ENCODE measurements at places on chromosomes 13 and 19.
A peak's percentile ranks its signal among the peaks of the same experiment; 100 is the strongest.

GRCh38 chr19:48351341-48351752, 12.4 kb downstream of the TMEM143 start:
- no peaks in the 10 kb centered on the region for H3K4me1 ChIP-seq
- no peaks in the 10 kb centered on the region for H3K36me3 ChIP-seq
- no peaks in the 10 kb centered on the region for H3K27me3 ChIP-seq
- H3K4me3 ChIP-seq: no peak overlapping the region
- DNase-seq: peak; percentile 80

GRCh38 chr13:107585469-107586180, 629.7 kb downstream of the LIG4 start:
- H3K4me1 ChIP-seq: peaks cover 3% of the 10 kb centered on the region
- DNase-seq: no peak
- H3K27ac ChIP-seq: no peak overlapping the region
- H3K27me3 ChIP-seq: no peaks in the 10 kb centered on the region
- no peaks in the 10 kb centered on the region for H3K36me3 ChIP-seq
- H3K4me3 ChIP-seq: no peak overlapping the region

- H3K36me3 ChIP-seq: peaks cover 12% of the 10 kb centered on the region
- no peaks in the 10 kb centered on the region for H3K27me3 ChIP-seq
- H3K4me1 ChIP-seq: no peaks in the 10 kb centered on the region
- H3K27ac ChIP-seq: no peak overlapping the region
These were observed 12.0 kb downstream of the TMTC4 start for GRCh38 chr13:100662468-100663211.

DNA sequence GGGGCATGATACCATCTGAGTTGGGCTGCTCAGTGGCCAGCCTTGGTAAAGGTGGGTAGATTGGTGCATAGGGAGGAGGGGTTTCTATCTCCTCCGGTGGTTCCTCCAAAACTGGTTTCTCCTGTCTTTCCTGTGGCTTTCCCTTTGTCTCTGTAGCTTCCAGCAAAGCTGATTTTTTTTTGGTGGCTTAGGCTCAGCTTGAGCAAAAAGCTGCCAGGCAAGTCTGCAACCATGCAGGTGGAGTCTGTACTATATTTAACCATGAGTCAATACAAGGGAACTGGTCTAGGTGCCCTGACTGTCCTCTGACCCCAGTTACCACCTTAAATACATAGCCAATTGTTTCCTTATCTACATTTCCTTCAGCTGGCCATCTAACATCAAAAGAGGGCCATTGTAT, 64.0 kb upstream of the ZNF681 start:
- H3K4me1 ChIP-seq: no peaks in the 10 kb centered on the region
- no peaks in the 10 kb centered on the region for H3K36me3 ChIP-seq
- H3K4me3 ChIP-seq: no peak overlapping the region
- peak; percentile 32 for DNase-seq

DNA sequence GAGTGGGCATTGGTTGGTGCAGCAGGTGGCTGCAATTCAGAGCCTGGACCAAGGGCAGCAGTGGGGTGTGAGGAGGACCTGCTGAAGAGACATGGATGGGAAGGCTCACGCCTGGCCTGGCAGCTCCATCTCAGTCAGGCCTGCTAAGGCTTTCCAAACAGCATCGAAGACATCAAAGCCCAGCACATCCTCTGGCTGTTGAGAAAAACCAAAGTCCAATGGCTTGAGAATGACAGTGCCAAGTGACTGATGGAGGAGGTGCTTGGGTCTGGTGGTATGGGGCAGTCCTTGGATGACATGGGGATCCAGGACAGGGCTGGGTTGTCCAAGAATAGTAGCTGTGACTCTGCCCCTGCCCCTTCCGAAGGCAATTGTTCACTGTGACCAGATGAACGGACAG, 19.0 kb upstream of the XPO4 start:
- no peak for DNase-seq
- no peaks in the 10 kb centered on the region for H3K4me1 ChIP-seq
- H3K36me3 ChIP-seq: no peaks in the 10 kb centered on the region
- no peak overlapping the region for H3K27ac ChIP-seq

DNA sequence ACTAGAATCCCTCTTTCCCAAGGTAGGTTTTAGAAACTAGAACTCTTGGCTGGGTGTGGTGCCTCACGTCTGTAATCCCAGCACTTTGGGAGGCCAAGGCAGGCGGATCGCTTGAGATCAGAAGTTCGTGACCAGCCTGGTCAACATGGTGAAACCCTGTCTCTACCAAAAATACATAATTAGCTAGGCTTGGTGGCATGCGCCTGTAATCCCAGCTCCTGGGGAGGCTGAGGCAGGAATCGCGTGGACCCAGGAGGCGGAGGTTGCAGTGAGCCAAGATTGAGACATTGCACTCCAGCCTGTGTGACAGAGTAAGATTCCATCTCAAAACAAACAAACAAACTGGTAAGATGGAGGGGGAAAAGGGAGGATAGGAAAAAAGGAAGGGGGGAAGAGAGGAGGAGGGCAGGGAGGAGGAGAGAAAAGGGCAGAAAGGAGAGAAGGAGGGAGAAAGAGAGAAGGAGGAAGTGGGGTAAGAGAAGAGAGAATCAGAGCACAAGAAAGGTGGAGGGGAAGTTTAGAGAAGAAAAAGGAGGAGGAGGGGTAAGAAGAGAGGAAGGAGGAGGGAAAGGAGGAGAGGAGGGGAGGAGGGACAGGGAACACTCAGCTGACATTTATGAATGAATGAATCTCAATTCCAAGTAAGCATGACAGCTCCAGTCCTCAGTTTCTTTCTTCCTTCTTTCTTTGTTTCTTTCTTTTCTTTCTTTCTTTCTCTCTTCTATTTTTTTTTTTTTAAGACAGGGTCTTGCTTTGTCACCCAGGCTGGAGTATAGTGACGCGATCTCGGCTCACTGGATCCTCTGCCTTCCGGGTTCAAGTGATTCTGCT, 2.6 kb upstream of the SLC27A1 start:
- H3K27ac ChIP-seq: no peak overlapping the region
- H3K4me3 ChIP-seq: no peak overlapping the region
- H3K4me1 ChIP-seq: no peaks in the 10 kb centered on the region

- DNase-seq: no peak
- no peak overlapping the region for H3K4me3 ChIP-seq
- H3K27ac ChIP-seq: no peak overlapping the region
- no peaks in the 10 kb centered on the region for H3K27me3 ChIP-seq
These were observed 120.1 kb downstream of the PAN3 start for GRCh38 chr13:28258417-28258816.

DNA sequence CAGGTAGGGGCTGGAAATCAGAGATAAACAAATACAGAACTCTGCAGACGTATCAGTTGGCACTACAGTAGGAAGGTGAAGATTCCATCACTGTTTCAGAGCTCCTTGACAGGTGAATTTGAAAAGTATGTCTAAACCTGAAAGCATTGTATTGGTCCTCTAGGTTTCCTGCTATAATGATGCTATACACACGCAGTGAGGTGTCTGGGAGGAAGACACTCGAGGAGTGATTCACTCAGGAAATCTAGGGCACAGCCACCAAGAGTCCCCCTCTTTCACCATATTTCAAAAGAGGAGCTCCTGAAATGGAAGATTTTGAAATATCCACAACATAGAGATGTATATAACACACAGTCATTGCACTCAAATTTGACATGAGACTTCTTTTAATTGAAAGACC, 331.0 kb upstream of the DACH1 start:
- H3K36me3 ChIP-seq: no peaks in the 10 kb centered on the region
- no peak overlapping the region for H3K4me3 ChIP-seq
- DNase-seq: no peak
- no peaks in the 10 kb centered on the region for H3K4me1 ChIP-seq
- H3K27ac ChIP-seq: no peak overlapping the region

- H3K36me3 ChIP-seq: no peaks in the 10 kb centered on the region
- DNase-seq: no peak
These were observed 123.1 kb downstream of the RBM26 start for GRCh38 chr13:79282976-79283375.

Measured in mesendoderm (in vitro differentiated cells).